Stimulated activated CD8-positive, alpha-beta memory T cell treated with anti-CD3 and anti-CD28 coated beads, Interleukin-7, amount 100 ng/mL, for 1 hour (primary cell): ENCODE measurements at places on chromosomes 5 and 9.

GRCh38 chr5:177113566-177114424 is 19.8 kb upstream of the NSD1 start:
- DNase-seq, result peak; percentile 67

- DNase-seq, result no peak
These were observed 31.7 kb downstream of the ALG2 start for GRCh38 chr9:99189887-99190596.

- DNase-seq, result no peak
These were observed 297.0 kb upstream of the HAPLN1 start for GRCh38 chr5:84017523-84018172.

DNA sequence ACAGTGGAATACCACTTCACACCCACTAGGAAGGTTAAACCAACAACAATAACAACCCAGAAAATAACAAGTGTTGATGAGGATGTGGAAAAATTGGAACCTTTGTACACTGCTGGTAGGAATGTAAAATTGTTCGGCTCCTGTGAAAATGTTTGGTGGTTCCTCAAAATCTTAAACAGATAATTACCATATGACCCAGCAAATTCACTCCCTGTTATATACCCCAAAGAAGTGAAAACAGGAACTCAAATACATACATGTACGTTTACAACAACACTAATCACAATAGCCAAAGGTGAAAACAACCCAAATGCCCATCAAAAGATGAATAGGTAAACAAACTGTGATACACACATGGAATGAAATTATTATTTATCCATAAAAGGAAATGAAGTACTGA is 178.5 kb upstream of the PHYKPL start:
- no peak for DNase-seq

DNA sequence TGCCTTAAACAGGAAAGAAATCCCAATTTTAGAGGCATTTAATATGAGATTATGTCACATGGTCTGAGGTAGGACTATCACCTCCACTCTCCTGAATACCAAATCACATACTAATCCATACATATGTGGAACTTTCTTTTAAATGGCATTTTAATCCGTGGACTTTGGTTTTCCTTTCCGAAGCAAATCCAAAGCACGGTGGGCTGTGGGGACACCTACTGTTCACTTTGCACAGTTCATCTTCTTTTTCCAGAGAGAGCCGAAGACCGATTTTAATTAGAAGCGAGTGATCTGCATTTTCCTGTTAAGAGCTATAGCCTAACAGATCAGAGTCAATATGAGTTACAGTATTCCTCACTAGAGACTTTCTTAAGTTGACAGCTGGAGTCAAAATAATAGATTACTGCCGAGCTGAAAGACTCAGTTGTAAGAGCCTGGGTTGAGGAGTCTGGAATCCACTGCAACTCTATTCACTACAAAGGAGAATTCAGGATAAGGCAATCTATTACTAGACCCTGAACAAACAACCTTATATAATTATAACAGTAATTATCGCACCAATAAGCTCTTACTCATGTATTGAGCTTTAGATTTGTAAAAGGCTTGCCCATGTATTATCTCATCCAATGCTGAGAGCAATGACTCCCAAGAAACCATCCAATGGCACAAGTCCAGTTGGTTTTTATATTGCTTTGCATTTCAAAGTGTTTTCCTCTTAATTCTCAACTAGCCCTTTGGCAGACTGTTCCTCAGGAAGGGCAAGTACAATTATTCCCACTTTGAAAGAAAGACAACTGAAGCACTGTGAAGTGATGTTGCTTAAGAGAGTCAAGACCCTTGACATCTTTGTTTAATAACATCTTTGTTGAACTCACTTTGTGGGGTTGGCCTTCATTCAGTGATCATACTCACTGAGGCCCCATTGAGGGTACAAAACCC is 144.7 kb downstream of the TRPM6 start:
- no peak for DNase-seq

GRCh38 chr5:81371354-81371876 is 22.5 kb downstream of the ACOT12 start:
- no peak for DNase-seq

DNA sequence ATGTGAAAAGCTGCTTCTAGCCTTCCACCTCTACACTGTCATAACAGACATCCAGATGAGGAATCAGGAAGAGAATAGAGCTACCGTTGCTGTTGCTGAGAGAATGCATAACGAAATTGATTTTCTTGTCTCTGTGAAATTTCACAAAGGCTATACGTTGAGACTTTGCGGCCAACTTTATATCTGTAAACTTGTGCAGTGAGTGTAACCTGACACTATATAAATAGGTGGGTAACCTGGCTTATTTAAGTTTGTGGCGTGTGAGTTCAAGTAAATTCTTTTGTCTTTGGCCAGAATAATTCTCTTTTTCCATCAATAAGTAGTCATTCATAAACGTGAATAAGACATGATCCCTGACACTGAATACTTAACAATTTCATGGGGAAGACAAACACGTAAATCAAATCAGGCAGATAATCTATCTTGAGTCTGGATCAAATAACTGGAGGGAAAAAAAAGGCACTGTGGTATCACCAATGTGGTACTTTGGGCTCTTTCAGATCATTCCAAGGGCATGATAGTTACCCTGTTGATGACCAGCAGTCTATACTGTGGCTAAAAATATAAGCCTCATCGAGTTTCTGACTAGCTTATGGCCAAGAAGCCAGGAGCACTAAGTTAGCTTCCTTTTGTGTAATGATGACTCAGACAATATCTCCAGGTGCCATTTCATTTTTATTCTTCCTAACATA is 98.2 kb upstream of the RASA1 start:
- no peak for DNase-seq

- no peak for DNase-seq
These were observed 208.0 kb downstream of the NR3C1 start for GRCh38 chr5:143195491-143195890.

GRCh38 chr9:112247090-112247489 is 72.0 kb upstream of the SUSD1 start:
- DNase-seq, result no peak

DNA sequence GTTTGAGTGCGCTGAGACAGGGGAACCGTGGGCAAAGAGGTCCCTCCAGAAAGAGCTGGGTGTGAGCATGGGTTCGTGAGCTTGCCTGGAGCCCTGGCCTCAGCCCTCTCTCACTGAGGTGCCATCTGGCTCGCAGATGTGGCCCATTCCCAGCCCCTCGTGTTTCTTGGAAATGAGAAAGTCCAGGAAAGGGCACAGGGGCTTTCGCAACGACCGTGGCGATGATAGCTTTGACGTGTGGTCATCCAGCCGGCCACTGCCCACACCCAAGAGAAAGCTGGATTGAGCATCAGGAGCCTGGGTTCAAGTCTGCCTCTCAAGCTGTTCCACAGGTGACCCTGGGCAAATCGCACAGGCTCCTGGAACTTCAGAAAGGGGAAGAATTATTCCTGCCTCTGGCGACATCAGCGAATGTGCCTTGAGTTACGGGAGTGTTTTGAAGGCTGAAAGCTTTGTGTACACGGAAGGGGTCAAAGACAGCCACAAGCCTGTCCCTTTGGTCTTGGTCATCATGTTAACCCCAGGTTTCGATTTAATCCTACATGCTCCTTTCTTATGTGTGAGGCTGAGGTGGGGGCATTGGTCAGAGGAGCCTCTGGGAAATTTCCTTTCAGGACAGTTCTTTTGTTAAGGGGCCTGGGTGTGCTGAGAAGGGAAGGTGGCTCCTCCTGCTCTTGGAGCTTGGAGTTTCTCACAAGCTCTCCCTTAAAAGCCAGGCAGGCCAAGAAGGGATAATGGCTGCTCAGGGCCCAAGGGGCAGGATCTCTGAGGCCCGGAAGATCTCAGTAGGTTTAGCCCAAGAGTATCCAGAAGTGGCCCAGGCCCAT is 41.7 kb upstream of the IL17B start:
- DNase-seq, result no peak

DNA sequence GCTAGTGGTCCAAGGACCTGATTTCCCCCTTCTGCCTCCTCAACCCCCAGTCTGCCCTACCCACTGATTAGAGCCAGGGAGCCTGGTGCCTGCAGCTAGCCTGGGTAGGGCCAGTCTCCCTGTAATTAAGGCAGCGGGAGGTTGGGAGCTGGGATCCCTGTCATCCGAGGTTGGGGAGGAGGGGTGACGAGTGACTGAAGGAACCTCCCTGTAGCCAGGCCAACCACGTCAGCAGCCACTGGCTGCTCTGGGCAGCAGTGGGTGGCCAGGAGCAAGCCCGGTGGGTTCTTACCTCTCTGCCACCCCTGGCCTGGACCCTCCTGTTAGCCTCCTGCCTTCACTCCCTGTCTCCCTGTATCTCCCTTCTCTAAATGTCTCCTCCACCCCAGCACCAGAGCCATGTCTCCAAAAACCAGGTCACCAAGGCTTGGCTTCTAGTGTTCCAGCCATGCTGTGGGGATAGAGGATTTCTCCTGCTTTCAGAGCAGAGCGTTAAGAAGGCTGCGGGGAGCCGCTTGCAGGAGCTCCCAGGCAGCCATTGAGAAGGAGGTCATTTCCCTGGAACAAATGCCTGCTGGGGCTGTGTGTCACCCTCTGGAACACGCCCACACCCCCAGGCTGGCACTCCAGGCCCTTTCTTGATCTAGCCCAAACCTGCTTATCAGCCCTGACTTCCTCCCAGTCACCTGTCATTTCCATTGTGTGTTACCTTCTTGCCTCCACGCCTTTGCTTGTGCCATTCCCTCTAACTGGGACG is 65.0 kb upstream of the GGTA1 start:
- no peak for DNase-seq

GRCh38 chr9:89668866-89669246 is 64.0 kb downstream of the GADD45G start:
- DNase-seq, result no peak

GRCh38 chr5:30768056-30768690 is 425.3 kb upstream of the CDH6 start:
- DNase-seq, result no peak

GRCh38 chr5:39674209-39675082 is 249.7 kb upstream of the DAB2 start:
- DNase-seq, result no peak

DNA sequence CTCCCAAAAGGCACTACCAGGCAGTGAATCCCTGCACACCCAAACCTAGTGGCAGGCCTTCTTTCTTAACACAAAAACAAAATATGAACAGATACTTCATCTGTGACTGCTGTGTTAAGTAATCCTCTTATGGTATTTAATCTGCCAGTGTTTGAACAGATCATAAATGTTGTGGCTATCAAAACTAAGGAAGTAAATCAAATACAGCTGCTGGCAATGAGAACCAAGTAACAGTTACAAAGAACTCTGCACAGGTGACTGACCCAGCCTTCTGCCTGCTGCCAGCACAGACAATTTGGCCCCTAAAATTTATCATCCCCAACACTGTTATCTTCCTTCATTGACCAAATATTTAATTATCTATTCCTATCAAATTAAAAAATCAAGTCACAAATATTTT is 78.0 kb downstream of the GNAQ start:
- no peak for DNase-seq

DNA sequence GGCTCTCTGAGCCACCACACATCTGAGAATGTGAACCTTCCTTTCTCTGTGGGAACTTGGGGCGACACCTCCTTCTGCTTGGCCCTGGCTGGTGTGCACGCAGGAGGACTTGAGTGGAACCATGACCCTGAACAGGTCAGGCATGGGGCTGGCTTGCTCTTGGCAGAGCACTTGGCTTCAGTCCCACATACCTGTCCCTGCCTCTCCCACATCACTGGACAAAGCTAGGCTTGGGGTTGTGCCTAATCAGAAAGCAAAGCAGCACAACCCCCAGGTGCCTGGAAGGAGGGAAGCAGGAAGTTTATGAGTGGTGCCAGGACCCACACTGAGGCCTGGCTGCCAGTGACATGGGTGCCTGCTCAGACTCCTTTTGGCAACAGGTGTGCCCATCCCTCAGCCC is 13.2 kb downstream of the GADD45G start:
- DNase-seq, result no peak

GRCh38 chr9:7154650-7155049 is 396.9 kb downstream of the KDM4C start:
- DNase-seq, result no peak

DNA sequence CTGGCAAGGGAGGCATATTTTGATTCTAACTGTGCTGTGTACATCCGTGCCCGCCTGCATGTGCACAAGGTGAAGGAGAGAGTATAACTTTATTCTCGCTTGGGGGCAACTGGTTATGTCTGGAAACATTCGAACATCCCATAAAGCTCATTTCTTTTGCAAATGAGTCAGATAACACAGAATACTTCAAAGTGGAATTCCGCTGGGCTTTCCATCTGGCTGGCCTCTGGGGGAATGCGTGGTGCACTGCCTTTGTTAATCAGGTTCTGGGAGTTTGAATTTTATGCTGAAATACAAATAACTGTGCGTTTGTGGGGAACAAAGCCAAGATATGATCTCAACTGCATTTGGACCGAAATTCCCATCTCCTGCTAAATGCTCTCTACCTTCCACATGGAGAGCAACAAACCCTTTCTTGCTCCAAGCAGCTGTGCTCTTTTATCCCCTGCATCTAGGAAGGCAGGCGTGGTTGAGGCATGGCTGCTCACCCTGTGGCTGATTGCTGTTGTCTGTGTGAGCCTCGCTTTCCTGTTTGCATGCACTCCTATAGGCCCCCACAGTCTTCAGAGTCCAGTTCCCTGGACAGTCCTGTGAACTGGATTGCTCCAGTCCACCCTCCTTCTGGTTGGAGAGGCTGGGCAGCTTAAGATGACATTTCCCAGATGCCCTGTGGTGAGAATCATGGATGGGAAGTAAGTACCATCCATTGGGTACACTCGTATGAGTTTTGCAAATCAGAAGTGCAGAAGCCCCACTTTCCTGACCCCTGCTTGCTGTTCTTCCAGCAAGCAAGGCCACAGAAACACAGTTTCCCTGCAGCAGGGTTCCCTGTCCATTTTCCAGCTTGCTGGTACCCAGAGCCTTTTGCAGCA is 82.9 kb upstream of the ALDH1B1 start:
- DNase-seq, result no peak

- no peak for DNase-seq
These were observed 18.3 kb upstream of the OSMR start for GRCh38 chr5:38827525-38827924.

GRCh38 chr5:163908253-163908652 is 402.8 kb downstream of the MAT2B start:
- no peak for DNase-seq

GRCh38 chr5:43367909-43368669 is 44.1 kb downstream of the CCL28 start:
- DNase-seq, result no peak

DNA sequence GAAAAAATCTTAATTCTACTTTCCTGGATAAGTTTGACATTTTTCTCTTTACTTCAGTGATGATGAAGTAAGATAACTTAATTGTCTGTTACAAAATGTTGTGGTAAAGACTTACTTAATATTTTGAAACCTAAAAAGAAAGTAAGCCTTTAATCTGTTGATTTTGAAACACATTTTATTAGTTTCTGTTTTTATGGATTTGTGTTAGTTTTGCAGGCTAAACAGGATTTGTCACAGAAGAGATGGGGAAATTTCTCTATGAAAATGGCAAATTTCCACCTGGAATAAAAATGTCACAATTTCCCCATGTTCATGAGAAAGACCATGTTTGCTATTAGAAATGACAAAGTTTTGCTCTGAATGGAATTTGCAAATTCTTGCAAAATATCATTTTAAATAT is 237.1 kb downstream of the RFX3 start:
- no peak for DNase-seq

DNA sequence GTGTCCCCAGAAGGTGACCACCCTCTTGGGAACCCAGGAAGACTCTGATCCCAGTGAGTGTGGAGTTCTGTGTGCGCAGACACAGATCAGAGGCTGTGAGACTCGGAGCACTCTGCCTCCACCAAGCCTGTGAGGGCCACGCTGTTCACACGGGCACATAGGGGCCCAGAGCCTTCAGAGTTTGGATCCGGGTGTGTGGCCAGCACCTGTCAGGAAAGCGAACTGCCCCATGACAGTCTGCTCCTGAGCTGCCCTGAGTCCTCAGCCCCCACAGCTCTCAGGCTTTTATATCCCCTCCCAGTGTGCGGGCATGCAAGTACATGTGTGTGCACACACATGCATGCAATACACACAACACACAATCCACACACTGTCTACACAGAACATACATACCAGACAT is 161.8 kb upstream of the IRX2 start:
- no peak for DNase-seq
